Stimulated activated CD4-positive, alpha-beta T cell treated with anti-CD3 and anti-CD28 coated beads, Interleukin-1b, Interleukin-23, amount 100 ng/mL, for 48 hours (primary cell): ENCODE measurements at places on chromosomes 16 and 17.

DNA sequence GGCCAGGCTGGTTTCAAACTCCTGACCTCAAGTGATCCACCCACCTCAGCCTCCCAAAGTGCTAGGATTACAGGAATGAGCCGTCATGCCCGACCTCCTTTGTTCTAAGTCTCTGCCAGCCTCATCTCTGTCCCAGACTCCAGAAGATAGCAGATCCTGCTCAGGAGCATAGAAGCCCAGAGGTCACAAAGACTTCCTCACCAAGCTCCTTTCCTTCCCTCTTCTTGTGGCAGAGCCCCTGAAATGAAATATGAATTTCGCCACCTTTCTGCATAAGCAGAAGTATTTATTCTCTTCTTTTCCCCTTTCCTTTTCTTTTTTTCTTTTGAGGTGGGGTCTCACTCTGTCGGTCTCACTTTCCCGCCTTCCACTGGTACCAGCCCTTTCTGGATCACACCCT, 11.5 kb upstream of the PIPOX start:
- DNase-seq: no peak

DNA sequence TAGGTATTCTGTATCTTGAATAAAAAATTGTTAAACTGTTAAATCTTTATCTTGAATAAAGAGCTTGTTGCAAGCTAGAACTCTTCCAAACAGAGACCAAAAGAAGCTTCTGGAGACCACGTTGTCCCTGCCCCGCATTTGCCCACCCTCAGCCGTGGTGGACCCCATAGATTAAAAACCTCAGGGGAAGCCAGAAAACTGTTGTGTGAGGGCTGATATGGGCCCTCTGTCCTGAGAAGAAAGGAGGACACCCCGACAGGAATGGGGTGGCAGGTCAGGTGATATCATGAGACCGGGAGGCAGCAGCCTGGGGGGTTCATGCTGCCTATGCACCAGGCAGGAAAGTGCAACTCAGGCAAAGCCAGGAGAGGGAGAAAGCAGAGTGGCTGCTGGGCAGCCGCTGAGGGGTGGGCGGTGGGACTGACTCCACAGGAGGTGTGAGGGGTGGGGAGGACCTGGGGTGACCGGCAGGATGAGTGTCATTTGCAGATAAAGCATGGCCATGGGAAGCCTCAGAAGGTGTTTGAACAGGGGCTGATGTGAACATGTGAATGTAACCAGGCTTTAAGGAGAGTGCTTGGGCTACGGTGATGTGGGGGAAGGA, 147.8 kb downstream of the IRF8 start:
- DNase-seq: no peak

GRCh38 chr16:57036315-57036714, 47.0 kb downstream of the NLRC5 start:
- no peak for DNase-seq

- no peak for DNase-seq
These were observed 18.4 kb downstream of the G6PC1 start for GRCh38 chr17:42918902-42919521.

DNA sequence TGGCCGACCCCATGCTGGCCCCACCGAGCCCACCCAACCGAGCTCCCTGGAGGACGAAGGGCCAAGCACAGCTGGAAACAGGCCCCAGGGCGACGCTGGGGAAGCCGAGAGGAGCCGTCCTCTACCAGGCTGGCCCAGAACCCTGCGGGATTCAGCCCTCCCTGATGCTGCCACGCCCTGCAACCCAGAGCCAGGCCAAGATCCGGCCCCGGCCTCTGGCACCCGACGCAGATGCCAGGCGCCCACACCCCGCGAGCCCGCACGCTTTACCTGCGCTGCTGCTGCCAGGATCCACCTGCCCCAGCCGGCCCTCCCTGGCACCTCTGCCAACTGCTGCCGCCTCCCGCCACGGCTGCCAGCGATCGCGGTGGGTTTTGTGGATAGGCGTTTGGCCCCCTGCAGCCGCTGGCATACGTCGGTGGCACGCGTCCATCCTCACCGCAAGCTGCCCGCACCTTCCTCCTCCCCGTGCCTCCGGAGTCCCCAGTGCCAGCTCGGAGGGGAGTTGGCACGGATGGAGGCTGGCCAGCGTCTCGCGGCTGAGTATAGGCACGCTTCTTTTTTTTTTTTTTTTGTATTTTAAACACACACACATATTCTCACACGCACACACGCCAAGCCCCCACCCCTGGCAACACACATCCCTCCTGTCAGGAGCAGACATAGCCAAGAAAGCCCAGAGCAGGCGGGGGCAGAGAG, 41.3 kb upstream of the ACSF3 start:
- DNase-seq: no peak

- DNase-seq: no peak
These were observed 240.1 kb downstream of the SLC39A11 start for GRCh38 chr17:72852277-72852938.

DNA sequence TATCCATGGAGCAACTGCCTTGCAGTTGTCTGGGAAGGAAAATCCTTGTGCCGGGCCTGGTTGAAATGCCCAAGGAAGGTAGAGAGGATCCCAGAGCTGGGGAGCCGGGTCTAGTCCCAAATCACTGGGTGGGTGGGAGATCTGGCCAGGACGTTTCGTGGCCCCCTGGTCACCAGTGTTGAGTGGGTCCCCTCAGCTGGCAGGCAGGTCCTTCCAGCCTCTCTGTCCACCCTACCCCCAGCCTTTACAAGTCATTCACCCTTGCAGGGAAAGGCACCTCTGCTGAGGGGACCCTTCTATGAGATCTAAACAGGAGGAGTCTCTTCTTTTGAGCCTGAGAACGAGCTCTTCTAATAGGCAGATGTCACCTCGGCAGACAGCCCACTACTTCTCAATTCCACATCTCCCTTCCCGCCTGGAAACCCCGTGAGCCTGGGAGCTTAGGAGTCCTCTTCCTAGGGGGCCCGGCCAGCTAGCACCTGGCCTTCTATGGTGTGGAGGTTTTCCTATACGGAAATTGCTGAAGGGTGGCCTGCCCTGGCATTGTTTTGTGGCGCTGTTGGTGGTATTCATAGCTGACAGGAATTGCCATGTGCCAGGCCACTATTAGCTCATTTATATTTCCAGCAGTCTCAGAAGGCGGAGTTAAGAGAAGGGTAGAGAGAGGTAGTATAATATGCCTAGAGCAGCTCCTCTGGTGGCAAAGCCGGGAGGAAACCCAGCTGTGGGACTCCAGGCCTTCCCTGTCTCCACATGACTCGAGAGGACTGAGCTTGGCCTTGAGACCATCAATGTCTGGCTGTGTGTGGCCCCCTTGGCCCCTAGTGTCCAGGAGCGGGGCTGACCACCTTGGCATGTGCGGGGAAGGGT, 13.3 kb downstream of the MPRIP start:
- DNase-seq: no peak
